Inflammatory macrophage treated with lipopolysaccharide for 1 hour (primary cell): ENCODE measurements at places on chromosomes 3 and 15.

DNA sequence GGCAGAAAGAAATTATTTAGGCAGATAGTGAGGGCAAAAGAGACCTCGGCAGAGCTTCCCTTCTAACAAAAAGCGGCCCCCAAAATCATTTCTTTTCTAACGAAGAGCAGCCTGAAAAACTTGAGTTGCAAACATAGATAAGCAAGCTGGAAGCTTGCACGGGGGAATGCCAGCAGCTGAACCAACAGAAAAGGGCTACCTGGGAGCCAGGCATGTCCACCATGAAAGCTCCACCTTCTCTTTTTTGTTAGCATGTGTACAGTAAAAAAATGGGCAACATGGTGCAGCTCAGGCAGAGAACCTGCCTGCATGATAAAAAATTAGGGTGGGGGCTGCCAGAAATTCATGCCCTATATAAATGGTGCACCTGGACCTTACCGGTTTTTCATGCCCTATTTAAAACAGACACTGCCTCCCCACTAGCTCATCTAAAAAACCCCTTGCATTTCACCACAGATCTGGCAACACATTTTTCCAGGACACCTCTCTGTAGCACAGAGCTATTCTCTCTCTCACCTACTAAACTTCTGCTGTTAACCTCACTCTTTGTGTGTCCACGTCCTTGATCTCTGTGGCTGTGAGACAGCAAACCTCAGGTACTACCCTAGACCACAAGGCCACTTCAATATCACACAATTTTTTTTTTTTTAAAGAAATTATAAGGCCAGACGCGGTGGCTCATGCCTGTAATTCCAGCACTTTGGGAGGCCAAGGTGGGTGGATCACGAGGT, 18.7 kb downstream of the SLC33A1 start:
- no peak for DNase-seq

GRCh38 chr3:54494209-54494608, 371.9 kb downstream of the CACNA2D3 start:
- DNase-seq = no peak

DNA sequence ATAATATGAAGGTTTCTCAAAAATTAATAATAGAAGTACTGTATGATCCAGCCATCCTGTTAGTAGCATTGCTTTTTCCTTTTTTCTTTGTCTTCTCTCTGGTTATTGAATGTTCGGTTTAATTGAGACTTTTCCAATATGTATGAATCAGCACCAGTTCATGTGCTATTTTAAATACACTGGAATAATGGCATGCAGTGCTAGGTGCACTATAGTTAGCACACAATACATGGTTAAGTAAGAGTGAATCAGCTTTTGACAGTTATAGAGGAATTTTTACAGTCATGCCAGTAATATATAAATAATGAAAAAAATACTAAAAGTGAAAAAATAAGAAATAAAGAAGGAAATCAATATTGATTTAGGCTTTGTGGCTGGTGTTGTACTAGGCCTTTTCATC, 113.8 kb upstream of the STRIT1 start:
- DNase-seq = no peak

GRCh38 chr15:91228383-91228782, 128.3 kb downstream of the SV2B start:
- no peak for DNase-seq

DNA sequence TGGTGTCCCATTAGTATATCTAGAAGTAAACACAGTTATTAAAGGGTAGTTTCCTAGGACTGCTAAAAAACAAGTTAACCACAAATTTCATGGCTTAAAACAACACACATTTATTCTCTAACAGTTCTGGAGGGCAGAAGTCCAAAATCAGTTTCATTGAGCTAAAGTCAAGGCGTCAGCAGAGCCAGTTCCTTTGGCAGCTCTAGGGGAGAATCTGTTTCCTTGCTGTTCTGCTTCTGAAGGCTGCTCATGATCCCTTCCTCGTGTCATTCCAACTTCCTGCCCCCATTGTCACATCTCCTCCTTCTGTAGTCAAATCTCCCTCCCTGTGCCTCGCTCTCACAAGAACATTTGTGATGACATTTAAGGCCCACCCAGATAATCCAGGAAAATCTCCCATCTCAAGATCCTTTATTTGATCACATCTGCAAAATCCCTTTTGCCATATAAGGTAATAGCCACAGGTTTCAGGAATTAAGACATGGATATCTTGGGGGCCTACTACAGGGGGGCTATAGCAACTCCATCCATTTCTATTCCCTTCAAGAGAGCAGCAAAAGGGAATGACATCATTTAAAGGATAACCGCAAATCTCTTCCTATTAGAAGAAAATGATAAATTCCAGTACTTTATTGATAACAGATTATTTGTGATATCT, 50.1 kb downstream of the GPR176 start:
- no peak for DNase-seq

DNA sequence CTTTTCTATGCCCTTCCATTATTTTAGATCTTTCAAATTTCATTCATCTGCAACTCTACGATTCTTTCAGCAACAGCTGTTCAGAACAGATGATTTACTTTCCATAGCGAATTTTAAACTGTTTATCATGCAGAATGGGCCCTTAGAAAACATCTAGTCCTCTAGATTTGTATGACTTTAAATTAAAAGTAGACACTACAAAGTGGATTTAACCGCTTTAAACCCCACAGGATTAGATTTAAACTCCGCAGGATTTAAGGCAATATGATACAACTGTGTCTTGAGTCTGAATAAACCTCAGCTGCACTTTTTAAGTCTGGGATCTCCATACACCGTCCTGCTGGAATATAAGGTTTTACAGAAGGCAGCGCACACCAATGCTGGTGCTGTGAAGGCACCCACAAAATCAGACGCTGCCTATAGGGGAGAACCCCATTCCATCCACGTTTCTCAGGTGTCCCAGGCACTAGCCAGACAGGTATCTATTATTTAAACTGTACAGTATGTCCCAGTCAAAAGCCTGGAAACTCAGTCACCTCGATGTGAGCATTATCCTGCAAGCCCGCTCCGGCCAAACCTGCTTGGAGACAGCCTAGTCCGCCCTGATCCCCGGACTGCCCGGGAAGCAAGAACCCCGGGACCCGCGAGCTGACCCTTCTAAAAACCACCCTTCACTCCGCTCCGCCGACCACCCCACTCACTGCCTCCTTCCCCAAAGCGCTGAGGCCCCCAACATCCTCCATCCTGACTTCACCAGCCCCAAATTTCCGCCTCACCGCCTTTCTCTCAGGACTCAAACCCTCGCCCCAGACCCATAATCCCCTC, 768 bp downstream of the ANO10 start:
- DNase-seq = no peak

- DNase-seq = no peak
Observed at GRCh38 chr3:9190276-9190675, 59.2 kb downstream of the SRGAP3 start.

- DNase-seq = no peak
Observed at GRCh38 chr3:154364849-154365248, 40.6 kb upstream of the DHX36 start.

GRCh38 chr3:188358787-188359493, 205.0 kb downstream of the LPP start:
- DNase-seq = no peak

DNA sequence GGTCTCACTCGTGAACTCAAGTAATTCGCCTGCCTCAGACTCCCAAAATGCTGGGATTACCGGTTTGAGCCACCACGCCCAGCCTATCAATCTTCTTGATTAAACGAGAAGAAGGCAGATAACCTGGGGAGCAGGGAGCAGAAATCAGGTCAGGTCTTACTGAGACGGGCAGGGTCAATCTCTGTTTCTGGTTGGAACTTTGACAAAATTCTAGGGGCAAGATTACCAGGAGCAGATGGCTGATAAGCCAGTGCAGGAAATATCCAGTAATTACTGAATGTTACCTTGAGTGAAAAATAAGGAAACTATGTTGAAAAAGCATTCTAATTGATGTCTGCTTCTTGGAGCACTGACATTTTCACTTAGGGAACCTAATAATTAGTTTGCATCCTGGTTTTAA, 24.4 kb upstream of the GOLM2 start:
- DNase-seq = no peak

DNA sequence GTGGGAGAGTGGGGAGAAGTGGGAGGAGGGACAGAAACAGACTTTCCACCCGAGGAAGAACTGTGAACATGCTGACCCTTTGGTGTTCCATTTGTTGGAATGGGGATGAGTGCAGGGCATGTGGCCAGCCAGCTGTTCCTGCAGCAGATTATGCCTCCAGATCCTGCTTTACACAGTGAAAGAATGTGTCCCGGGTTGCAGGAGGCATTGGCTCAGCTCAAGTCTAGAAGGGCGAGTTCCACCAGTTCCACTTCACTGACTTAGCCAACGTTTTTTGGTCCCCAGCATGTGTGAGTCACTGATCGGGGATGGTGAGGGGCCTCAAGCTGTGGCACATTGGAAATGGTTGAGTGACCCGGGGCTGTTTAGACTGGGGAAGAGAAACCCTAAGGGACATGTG, 307.0 kb upstream of the ROPN1 start:
- no peak for DNase-seq

DNA sequence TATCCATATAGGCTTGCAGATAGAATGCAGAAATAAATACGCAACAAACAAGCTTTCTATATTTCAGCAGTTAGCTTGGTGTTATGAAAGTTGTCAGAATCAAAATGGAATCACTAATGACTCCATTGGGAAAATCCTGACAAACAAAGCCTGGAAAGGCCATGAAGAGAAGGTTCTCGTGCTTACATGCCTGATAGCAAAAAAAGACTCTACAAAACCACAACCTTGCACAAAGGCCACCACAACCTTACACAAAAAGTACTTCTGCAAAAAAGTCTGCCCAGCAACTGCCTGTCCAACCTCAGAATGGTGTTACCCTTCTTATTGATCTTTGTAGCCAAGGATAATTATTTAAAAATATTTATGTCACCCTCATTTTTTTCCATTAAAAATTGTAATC, 14.4 kb upstream of the PLSCR1 start:
- peak; percentile 79 for DNase-seq

DNA sequence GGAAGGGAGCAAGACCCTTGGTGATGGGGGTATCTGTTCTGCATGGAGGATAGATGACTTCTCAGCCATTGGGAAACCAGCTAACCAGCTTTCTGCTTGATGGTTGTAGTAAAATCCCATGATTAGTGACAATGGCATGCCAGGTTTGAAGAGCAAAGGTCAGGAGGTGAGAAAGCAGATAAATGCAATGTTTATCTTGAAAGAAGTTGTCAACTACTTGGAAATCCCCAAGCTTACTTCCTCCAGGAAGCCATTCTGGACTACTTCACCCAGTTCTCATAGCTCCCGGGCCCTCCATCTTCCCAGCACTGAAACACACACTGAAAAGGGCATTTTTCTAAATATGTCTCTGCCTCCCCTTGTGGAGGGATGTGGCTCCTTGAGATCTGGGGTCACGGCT, 51.3 kb downstream of the SMAD3 start:
- DNase-seq = peak; percentile 64

DNA sequence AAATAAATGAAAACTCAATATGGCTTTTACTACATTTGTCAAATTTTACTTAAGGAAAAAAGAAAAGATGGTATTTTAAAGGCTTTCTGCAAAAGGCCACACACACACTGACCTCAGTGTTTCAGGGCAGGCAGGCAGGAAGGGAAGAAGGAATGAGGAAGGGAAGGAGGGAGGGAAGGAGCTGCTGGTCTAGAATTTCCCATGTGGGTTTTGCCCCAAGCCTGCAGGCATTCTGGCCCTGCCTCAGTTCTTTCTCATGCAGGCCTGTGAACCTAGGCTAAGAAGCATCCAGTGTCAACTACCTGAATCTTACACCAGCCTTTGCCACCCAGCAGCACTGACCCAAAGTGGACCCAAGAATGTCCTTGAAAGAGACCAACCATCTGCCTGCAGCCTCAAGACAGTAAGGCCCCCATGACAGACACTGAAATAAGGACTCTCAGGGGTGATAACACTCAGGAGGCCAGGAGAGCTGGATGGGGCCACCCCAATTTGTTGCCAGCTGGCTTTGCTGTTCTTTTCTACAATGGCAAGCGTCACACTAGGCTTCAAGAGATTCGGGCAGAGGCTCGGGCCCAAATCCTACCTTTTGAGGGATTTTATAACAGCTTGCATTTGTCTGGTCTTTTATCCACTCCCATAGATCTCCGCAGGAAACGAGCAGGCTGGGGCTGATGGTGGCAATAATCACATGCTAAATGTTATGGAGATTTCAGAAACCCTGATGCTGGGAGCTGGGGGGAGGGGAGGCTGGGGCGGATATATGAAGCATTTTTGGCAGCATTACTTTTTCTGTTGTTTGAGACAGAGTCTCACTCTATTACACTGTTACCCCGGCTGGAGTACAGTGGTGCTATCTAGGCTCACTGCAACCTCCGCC, 51.4 kb downstream of the XXYLT1 start:
- DNase-seq = no peak

DNA sequence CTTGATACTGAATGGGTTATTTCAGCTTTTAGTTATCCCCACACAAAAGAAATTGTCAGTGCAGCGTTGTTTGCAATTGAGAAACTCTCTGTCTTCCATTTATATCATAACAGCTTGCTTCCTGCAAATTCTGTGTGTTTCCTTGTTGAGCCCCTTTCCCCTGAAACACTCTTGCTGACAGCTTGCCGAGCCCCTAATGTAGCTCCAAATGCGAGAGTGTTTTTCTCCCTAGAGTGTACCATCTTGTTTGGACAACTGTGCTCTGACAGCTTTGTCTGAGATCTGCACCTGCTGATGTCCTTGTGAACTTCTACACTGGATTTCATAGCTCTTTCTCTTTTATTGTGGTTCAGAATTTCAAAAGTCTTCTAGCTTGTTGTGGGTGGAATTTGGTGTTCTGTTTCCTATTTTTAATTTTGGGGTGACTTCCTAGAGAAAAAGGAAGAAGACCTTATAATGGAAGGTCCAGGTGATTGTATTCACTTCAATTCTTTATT, 343.5 kb downstream of the PDCD6IP start:
- DNase-seq = no peak

GRCh38 chr3:72519946-72520604, 328.2 kb downstream of the SHQ1 start:
- no peak for DNase-seq

DNA sequence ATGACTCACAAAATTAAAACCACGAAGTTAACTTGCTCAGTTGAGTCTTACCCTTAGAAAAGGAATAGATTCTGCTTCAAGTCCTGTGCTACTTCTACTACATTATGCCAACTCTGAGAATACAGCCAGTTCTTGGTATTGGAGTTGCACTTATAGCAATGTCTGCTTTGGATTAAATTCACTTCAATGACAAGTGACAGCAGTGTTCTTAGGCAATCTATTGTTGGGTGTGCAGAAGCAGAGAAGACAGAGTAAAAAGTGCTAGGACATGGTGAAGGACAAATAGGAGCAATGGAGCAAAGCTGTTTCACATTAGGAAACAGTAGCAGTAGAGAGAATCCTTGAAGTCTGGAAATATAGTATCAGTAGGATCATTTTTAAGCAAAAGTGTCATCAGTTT, 713.1 kb downstream of the SI start:
- DNase-seq = no peak

- peak; percentile 3 for DNase-seq
Observed at GRCh38 chr3:148366743-148367410, 330.8 kb upstream of the AGTR1 start.

- no peak for DNase-seq
Observed at GRCh38 chr3:177598097-177598833, 401.0 kb upstream of the TBL1XR1 start.
